ENCODE measurements at places on chromosomes 3 and 15.

- no peak for DNase-seq
Measured at GRCh38 chr3:10248984-10249748, 907 bp downstream of the TATDN2 start.

- no peak for DNase-seq
Measured at GRCh38 chr3:52405066-52405465, 39.8 kb downstream of the SEMA3G start.

GRCh38 chr3:61858054-61858453 lies 296.7 kb downstream of the PTPRG start:
- DNase-seq: no peak

DNA sequence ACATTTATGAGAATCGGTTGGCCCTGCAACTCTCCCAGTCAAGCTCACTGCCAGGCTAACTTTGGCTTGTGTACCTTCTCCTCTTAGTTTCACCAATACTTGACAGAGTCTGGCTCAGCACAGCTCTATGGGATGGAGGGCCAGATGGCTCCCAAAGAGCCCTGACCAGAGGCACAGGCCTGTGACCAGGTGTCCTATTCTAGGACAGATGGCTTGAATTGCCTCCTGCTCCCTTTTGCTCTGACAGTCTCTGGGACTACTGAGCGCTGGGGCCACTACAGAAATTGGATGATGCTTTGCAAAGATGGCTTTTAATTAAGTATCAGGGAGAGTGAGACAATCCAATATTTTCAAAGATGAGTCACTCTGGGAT lies 10.3 kb upstream of the ARID3B start:
- no peak for DNase-seq

DNA sequence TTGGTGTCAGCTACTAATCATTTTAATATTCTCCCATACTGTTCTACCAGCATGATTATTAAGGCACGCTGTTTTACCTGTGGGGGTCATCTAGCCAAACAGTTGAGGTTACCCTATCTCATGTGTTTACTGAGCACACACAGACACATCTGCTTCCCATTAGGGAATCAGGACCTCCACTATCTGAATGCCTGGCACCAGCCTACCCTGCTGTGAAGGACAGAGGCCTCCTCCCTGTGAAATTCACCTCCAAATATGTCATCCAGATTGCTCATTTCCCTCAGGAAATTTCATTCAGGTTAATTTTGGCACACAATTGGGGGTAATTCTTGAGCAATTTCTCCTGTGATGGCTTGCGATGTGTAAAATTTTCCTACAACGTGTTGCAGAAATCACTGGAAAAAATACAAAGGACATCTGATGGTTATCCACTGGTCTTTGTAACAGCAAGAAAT lies 155.6 kb upstream of the NR2E3 start:
- no peak for DNase-seq

DNA sequence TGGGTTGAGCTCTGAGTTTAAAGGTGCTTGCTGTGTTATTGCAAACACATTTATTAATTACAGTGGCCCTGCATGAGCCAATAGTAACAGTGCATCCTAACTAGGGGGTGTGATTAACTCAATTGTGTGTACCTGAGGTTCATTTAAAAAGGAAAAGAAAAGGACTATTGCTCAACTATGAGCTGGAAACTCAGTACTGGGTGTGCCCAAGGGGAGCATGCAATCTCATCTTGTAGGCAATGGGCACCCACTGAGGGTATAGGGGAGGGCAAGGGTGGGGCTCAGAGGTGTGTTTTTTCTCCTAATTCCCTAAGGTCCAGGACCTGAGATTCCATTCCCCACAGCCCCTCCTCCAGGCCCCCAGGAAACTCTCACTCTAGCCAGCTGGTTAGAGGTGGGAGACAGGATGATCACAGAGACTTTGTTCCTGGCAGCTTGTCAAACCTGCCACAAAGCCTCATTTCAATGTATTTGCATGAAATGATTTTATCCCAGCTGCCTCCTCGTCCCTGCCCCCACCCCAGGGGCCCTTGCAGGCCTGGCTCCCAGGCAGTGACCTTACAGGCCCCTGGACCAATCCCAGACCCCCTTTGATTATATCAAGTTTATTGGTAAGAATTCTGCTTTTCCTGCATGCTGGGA lies 220.7 kb downstream of the TBC1D2B start:
- DNase-seq: no peak

GRCh38 chr3:8970971-8971589 lies 7.8 kb upstream of the RAD18 start:
- DNase-seq: peak; percentile 7

DNA sequence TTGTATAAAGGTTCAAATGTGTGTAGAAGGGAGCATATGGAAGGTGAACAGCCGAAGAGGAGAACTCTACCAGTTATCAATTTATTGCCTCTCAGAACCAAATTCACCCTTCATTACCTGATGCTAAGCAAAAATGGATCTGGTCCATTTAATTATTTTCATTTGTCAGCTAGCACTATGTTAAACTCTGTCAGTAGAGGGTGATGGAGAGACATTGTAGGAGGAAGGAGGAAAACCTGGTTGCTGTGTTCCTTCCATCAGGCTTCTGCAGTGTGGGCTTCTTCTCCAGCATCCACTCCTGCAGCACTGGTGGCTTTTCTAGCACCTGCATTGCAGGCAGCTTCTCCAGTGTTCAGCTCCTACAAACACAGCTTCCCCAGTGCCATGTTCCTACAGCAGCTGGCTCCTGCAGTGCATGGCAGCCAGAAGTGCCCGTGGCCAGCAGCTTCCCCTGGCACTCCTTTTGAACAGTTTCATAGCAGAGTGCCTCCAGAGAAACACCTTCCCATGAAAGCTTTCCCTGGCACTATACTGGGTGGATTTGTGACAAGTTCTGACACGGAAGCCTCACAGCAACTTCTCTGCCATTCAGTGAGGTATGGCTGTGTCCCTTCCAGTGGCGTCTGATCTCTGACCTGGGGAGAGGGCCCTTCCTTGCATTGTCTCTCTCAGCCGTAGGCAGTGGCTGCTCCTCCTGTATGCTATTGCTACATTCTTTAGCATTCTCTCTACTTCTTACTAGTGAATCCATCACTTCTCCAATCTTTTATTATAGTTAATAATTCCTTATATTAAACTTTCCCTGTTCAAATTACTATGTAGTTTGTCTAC lies 14.6 kb upstream of the IL17RD start:
- no peak for DNase-seq

GRCh38 chr15:101672298-101672697 lies 20.1 kb upstream of the TM2D3 start:
- DNase-seq: no peak

- DNase-seq: no peak
Measured at GRCh38 chr3:16884084-16884747, 539 bp upstream of the PLCL2 start.

DNA sequence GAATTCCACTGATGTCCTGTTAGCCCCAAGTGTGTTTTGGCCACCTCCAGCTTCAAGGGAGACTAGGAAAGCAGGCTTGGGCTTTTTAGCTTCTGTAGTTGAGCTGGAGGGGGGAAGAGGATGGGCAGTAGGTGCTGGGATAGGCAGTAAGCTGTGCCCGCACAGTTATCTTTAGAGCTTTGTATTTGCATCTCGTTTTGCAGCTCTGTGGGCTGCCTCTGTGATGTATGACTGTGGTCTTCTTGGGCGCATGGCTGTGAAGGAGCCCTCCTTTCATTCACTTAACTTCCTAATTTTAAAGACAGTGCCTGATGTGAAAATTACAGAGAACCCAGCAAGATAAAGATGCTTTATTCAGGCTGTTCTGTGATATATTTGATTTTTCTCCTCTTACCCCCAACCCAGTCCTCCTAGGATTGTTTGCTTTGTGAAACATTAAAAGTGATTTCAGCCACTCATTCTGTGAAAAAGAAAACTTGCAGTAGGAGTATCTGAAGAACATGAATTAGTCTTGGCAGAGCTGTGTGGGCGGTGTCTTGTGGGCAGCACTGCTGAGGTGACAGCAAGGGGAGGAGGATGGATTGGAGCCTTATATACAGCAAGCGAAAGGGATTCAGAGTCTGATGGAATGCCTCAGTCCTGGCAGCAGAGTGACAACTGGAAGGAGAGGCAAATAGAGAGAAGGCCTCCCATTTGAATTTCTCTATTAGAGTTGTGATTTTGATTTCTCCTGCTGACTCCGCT lies 74.3 kb downstream of the LARS2 start:
- DNase-seq: no peak

DNA sequence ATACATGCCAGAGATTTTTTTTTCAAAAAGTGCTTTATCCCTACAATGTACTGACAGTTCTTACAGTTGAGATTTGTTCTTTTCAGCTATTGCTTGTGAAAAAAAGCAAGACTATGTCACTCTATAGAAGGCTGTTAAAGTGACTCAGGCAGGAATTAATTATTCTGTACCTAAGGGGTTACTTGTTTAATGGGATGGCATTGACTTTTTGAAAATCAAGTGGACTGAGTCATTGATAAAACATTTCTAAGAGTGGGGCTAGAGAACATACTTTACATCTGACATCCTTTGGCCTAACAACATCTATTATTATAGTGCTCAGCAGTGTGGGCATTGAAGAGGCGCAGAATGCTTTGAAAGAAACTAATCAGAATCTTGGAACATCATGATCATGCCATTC lies 34.3 kb downstream of the INTS14 start:
- peak; percentile 29 for DNase-seq

DNA sequence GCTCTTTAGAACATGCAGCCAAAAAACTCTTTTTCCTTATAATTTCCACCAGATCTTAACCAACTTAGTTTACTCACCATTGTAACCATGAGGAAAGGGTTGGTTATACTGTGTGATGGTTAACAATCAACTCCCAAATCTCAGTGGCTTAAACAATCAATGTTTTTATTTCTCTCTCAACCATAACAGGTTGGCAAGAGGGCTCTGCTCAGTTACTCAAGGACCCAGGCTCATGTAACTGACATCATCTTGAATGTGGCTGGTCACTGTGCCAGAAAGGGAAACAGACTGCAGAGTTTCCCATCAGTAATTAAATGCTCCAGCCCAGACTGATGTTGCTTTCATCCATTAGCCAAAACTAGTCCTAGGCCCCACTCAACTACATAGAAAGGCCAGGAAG lies 69.0 kb downstream of the ANKRD28 start:
- DNase-seq: peak; percentile 64

DNA sequence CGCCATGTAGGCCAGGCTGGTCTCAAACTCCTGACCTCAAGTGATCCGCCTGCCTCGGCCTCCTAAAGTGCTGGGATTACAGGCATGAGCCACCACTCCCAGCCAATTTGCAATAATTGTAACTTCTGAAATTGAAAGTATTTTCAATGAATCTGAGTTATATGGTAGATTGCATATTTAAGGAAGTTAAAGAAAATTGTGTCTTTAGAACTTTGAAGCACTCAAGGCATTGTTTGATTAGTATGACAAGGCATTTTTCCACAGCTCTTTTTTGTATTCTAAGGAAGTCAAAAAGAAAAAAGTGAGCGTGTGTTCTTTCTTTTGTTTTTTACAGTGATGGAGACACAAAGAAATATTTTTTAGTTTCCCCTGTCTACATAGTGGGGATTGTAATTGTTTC lies 15.7 kb upstream of the RPLP1 start:
- DNase-seq: no peak

DNA sequence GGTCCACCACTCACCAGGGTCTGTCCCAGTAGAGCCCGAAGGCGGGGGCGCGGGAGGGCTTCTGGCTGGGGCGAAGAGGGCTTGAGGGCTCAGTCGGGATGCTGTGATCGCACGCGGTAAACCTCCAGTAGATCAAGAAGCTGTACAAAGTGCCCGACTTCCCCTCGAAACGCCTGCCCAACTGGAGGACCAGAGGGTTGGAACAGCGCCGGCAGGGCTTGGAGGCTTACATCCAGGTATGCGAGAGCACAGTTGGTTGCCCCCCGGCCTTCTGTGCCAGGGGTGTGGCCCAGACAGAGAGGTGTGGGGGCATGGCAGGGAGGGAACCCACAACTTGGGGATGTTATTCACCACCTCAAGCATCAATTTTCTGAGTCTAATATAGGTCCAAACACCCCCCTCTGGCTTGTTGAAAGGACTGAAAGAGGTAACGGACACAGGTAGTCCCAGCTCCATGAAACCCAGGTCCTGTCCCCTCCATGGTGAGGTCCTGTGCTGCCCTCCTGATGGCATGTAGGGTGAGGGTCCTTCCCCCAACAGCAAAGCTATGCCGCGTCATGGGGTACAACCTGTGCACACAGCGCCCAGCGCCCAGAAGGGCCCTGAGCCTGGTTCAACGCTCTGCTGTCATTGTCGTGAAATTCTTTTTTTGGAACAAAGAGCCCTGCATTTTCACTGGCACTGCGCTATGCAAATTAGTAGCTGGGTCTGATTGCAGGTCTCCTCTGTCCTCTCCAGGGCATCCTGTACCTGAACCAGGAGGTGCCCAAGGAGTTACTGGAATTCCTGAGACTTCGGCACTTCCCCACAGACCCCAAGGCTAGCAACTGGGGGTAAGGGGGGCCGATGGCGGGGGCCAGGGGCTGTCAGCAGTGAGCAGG lies 1.2 kb downstream of the SNX22 start:
- DNase-seq: no peak

GRCh38 chr3:156666073-156666472 lies 8.3 kb upstream of the TIPARP start:
- DNase-seq: no peak

DNA sequence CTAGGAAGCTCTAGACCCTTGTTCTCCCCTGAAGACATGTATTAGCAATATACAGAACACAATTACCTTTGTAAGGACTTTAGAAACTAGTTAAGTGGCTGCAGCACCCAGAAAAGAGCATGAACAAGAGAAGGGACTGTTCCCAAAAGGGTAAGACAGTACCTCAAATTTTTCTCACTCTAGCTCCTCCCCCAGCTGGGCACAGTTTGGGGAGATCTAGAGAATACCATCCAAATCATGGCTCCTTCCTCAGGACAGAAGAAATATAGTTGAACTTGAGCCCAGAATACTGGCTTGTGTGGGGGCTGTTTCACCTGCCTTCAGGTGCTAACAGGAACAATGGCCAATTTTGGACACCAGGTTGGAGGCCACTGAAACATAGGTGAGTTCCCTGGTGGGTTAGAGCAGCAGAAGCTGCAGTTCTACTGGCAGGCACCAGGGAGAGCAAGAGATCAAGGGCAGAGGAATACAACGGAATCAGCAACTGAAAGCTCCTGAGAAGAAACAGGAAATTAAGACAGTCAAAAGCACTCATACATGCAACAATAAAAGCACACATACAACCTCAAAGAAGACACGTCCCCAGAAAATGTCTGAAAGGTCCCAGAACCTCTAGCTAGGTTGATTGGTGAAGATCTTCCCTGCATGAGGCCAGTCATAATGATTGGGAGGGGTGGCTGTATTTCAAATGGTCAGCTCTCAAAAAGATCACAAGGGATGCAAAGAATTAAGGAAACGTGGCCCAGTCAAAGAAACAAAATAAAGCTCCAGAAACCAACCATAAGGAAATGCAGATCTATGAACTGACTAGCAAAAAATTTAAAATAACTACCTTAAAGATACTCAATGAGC lies 104.9 kb upstream of the ASB14 start:
- no peak for DNase-seq

- DNase-seq: no peak
Measured at GRCh38 chr15:100147828-100148227, 193.9 kb downstream of the ADAMTS17 start.

DNA sequence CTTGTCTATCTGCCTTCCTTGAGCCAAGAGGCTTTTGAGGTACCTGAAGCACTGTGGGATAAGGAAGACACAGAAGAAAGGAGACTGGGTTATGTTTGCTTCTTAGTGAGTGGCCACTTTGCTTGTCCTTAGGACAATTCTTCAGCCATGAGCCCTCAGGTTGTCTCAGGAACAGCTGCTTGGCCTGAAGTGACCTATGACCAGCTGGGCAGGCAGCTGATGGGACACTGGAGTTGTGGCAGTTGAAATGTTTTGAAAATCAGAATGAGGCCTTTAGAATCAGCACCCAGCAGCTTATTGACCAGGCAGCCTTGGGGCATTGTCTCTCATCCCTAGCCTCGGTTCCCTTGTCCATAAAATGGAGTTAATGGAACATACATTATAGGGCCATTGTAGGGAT lies 37.0 kb downstream of the RBP2 start:
- DNase-seq: no peak
